Glutamatergic neuron (in vitro differentiated cells): ENCODE measurements at places on chromosomes 4 and X.

GRCh38 chr4:15809058-15809457, 30.9 kb downstream of the CD38 start:
- no peak for DNase-seq

GRCh38 chrX:27445438-27445837, 17.7 kb downstream of the PPP4R3C start:
- no peak for DNase-seq

GRCh38 chrX:36534900-36535299, 473.3 kb upstream of the FAM47C start:
- no peak for DNase-seq

DNA sequence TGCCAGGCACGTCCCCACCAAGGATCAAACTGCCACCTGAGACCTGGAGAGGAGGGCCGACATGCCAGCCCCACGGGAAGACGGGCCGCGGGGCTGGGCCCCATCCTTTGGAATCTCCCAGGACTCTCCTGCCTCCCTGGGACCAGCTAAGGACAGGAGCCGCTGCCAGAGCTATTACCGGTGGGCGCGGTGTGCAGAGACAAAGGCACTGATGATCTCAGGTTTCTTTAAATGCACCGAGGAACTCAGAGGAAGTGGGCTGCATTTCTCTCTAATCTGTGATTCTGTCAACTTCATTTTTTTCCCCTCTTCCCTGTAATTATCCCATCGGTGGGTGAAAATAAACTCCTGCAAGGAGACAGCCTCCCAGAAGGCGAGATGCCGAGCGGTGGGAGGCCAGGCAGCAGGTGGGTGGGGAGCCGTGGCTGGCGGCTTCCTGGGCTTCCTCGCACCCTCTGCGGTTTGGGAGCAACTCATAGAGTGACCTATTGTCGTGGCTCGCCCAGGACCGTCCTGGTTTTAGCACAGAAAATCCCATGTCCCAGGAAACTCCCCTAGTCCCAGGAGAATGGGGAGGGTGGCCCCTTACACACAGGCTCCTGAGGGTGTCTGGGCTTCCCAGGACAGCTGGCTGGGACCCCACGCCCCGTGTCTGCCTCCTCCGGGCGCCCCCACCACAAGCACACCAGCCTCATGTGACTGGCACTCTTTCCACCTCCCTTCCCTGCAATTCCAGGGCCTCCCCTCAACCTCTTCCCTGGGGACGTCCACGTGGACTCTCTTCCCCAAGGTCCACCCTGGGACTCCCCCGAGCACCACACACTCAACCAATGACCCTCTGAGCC, 62.3 kb upstream of the ADRA2C start:
- peak; percentile 33 for DNase-seq

GRCh38 chr4:47017494-47017893, 13.9 kb upstream of the GABRB1 start:
- DNase-seq: no peak

DNA sequence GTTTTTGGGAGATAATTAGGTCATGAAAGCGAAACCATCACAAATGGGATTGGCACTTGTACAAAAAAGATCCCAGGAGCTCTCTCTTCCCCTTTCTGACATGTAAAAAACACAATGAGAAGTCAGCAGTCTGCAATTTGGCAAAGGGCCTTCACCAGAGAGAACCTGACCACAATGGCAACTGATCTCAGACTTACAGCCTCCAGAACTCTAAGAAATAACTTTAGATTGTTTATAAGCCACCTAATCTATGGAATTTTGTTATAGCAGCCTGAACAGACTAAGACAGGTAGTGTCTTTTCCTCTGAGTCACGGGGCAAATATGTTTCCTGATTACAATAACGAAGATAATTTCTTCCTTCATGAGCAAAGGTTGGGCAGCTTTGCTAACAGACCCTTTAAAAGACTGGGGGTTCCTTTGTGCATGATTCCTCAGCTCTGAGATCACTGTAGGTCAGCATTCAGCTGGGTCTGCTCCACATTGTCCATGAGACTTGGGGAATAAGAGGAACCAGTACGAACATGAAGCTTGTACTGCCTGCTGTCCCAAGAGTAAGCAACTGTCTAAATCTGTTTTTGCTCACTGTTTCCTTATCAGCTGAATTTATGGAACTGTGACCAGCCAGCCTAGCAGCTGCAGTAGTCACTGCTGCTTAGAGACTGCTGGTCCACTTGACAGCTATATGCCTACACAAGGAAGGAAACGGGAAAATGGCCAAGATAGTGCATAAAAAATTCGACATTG, 191.6 kb downstream of the ANAPC10 start:
- no peak for DNase-seq

DNA sequence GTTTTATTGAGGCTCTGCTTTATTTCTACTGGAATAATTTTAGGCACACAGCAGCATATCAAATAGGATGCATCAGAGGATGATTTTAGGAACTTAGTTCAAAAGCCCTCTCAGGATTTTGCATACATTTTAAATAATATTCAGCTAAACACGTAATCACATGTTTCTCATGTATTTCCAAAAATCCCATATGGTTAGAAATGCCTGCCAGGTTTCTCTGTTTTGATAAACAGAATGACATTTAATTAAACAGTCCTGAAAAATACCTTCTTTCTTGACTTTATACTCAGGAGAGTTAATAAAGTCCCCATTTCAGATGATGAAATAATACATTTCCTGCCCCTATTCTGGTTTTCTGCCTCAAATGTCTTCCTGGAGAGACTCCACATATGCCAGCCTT, 86.5 kb upstream of the AMELX start:
- DNase-seq: no peak

GRCh38 chr4:83644677-83645659, 109.1 kb downstream of the GPAT3 start:
- no peak for DNase-seq

- DNase-seq: no peak
These were observed 209.8 kb upstream of the NR3C2 start for GRCh38 chr4:148651991-148652390.

DNA sequence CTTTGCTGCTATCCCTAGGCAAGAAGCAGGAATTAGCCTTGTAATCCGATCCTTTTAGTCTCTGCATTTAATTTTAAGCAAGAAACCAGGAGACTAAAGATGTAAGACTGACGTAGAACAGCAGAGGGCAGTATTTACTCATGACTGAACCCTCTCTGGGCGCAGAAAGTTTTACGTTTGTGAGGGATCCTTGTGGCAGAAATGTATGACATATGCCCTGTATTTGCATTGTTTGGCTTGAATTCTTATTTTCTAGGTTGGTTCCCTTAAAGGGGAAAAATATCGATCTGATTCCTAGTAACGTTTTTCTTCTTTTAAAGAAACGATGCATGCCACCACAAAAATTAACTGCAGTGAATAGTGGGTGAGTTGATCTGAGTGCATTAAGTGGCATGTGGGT, 1.3 kb upstream of the FAT4 start:
- no peak for DNase-seq

DNA sequence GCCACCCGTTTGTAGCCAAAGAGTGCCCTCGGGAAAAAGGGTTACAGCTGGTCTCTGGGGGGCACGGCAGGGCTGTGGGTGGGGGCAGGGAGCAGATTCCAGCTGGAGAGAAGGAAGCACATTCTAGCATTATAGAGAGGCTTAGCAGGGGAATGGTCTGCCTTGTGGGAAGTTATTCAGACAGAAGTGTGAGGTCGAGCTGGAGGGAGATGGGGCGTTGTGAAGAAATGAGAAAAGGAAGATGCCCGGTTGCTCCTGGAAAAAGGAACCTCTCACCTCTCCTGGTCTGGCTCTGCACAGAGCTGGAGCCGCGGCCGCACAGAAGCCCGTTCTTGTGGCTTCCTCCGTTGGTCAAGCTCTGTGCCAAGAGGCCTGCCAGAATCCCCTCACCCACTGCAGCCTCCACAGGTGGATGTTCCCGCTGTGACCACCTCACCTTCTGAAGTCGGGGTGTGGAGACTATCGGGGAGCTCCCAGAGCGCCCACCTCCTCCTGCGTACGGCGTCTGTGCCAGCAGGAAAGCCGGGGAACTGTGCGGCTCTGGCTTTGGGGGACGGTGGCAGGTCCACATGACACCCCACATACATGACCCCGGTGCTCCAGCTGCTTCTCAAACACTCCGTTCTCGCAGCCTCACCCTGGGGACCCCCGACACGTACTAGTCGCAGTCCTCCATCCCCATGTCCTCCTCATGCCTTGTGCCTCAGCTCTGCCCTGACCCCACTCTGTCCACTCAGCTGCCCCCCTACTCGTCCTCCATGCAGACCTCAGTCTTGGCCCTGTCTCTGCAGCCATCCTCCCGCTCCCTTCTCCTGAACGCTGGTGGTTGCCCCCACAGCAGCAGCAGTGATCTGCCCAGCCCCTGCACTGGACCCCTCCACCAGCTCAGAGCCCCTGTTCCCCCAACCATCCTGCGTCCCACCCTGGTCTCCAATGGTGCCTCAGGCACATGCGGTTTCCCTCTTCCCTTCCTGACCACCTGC, 52.2 kb upstream of the HGFAC start:
- DNase-seq: no peak

GRCh38 chr4:174038481-174038880, 245.0 kb downstream of the FBXO8 start:
- no peak for DNase-seq

- DNase-seq: no peak
These were observed 2246.0 kb downstream of the ARAP2 start for GRCh38 chr4:33998291-33998690.

- no peak for DNase-seq
These were observed 72.6 kb downstream of the SMARCA5 start for GRCh38 chr4:143586080-143586479.

- DNase-seq: no peak
These were observed 17.1 kb upstream of the CCDC110 start for GRCh38 chr4:185488650-185489049.

DNA sequence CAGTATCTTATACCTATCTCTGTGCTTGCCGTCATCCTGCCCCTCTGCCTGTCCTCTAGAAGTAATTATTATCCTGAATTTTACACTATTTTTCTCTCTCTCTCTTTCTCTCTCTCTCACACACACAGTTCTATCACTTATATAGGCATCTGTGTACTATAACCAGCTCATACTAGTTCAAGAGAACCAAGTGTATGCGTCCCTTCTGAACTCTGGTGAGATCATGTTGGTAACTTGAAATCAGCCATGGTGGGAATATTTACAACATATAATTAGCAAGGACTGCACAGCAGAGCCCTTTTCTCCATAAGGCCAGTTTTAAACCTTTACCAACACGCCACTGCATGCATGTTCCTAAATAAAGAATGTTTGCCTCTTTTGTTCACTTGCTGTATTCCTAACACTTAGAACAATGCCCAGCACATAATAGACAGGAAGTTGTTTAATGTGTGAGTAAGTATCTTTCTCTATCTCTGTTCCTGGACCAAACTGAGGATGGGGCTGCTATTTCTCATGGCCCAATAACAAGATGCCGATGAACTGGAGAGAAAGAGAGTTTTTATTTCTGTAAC, 51.1 kb upstream of the IL21 start:
- no peak for DNase-seq

DNA sequence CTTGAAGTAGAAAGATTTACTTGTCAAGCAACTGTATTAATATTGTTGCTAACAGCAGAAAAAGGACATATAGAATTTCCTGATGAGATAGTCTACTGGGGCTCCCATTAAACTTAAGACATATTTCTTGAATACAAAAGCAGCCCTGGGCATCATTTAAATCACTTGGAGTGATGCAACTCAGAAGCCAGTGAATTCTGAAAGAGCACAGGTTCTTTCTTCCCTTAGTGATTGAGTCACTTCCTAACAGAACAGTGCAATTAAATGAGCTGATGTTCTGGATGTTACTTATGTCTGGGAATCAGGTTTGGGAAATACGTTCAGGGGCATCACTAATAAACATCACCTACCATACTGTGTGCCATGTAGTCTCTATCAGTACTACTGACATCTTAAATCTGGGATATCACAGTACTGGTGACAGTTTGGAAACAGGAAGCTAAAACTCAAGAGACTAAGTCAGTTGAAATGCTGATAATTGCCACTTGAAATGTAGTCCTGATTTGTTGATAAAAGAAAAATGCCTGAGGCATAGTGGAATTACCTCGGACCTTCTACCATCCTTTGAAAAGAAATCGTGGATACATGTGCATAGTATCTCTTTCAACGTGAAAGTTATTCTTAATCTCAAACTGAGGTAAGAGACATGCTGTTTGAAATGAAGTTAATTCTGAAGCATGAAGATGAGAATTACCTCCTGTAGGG, 249.2 kb upstream of the GPRIN3 start:
- no peak for DNase-seq

- DNase-seq: no peak
These were observed 153.3 kb downstream of the MID1IP1 start for GRCh38 chrX:38954520-38954919.

GRCh38 chr4:20252656-20253282, 1.1 kb downstream of the SLIT2 start:
- DNase-seq: peak; percentile 55
